ENCODE measurements at places on chromosomes 12 and 14.

DNA sequence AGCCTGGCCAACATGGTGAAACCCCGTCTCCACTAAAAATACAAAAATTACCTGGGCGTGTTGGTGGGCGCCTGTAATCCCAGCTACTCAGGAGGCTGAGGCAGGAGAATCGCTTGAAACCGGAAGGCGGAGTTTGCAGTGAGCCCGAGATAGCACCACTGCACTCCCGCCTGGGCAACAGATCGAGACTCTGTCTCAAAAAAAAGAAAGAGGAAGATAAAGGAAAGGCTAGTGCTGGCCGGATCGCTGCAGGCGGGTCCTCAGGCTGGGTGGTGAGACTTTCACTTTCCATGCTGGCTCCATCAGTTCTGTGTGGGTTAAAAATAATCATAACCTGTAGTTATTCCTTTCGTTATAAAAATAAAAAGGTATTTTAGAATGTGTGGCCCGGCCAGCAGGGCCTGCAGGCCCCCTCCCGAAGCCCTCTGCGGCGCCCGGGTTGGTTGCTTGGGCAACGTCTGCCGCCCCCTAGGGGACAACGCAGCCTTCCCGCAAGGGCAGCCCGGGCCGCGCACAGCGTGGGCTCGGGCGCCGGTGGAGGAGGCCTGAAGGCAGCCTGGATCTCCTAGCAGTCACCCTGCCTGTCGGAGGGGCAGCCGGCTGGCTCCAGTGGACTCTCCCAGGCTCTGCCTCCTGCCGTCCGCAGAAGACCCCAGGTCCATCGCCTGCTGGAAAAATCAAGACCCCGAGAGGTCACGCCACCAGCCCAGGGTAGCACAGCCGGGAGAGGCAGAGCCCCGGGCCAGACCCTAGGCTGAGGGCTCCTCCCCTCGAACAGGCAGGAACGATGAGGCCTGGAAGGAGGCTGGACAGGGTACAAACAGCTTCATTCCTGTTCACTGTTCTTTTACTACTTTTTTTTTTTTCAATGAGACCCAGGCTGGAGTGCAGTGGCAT lies 5.0 kb upstream of the SLC25A47 start:
- DNase-seq, result peak; percentile 57

DNA sequence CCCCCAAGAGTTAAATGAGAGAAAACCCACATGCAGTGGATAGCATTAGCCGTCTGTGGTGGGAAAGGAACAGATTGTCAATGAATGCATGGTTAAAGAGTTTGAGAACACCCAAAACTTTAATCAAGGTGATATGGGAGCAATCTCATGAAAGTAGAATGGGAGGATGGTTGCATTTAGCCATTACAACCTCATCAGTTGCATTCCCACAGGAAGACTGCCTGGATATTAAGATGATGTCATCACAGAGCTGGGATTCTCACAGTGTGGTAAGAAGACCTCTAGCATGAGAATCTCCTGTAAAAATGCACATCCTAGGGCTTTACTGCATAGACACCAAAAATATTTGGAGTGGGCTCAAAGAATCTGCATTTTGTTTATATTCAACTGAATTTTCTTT lies 284.9 kb downstream of the RGS6 start:
- DNase-seq, result no peak

- no peak for DNase-seq
These were observed 9.4 kb upstream of the STAC3 start for GRCh38 chr12:57260366-57260765.

GRCh38 chr14:50762001-50762930 lies 68.7 kb downstream of the NIN start:
- no peak for DNase-seq

DNA sequence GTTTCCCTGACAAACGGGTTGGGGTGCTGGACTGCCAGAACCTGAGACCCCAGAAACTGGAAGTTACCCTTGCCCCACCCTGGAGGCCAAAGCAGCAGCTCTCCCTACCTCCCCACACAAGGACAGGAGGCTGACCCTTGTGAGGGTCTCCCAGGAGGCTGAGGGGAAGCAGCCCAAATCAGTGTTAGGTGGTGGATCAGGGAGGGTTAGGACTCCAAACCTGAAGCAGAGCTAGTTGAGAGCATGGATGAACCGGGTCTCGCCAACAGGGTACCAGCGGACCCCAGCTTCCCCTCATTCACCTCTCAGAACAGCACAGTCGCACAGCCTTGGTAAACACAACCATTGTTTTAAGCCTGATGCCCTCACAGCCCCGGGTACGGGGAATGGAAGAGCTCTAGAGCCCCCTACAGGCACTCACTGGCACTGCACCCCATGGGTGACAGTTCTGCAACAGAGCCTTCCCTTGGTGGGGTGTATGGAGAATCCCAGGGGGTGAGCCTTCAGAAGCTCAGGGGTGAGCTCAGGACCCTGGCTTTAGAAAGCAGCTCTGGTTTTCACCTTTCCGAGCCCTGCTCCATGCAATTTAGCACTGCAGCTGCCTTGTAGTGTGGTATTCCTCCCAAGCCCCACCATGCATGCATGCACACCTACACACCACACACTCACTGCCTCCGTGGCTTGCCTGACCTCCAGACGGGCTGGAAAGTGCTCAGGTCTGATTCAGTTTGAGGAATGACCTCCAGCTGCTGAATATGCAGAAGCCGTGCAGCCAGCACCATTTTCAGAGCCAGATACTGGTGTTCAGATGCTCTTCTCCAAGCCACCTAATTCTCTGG lies 11.2 kb downstream of the ESRRB start:
- peak; percentile 19 for DNase-seq

- no peak for DNase-seq
These were observed at the start of gene B3GNT4 for GRCh38 chr12:122203301-122204166. Gene B3GNT4, plus strand, starts transcription at chr12:122203709. Its CDS starts 910 bp downstream, at chr12:122204619.

- no peak for DNase-seq
These were observed 2.0 kb downstream of the EMC9 start for GRCh38 chr14:24139272-24139934.

DNA sequence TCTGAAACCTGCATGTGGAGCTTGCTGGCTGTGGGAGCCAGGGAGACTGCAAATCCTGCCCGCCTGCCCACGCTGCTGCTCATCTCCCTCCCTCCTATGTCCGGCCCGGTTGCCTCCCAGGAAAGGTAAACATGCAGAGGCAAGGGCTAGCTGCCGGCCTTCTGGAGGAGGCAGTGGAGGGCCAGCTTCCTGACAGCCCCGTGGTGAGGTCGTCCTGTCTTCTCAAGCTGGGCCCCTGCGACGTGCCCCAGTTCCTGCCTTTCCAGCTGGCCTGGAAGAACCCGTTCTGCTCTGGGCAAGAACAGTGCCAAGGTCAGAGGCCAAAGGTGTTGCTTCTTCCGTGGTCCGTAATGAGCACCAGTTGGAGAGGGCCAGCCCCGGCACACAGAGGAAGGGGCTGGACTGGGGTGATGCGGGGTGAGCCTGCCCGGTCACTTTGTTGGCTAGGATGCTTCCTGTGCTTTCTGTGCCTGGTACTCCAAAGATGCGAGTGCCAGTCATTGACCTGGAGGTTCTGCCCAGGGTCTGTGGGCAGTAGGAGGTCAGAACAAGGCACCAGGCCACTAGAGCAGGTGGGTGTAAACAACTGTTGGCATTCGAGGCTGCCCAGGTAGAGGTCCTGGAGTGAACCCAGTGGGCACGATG lies 25.3 kb downstream of the TPCN1 start:
- DNase-seq, result no peak

GRCh38 chr14:104140463-104141331 lies 2.3 kb downstream of the KIF26A start:
- DNase-seq, result no peak

DNA sequence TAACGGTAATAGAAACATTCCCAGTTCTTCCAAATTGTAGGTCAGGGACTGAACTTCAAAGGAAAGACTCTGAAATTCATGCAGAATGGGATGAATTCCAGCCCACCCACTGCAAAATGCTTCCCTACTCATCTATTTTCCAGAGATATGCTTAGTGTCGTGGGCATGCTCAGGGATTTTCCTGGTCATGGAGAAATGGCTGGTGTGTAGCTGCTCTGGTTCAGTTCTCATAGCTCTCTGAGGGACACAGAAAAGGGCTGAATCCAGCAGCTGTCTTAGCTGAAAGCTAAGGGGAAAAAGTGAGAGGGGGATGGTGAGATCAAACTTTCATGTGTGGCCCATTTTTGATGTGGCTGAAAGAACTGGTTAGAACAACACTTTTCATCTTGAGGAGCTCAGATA lies 72.9 kb upstream of the KRAS start:
- DNase-seq, result no peak

- DNase-seq, result no peak
These were observed 144.2 kb downstream of the PAWR start for GRCh38 chr12:79546466-79547043.

- DNase-seq, result no peak
These were observed 61.7 kb upstream of the DDX11 start for GRCh38 chr12:31011746-31012566.

DNA sequence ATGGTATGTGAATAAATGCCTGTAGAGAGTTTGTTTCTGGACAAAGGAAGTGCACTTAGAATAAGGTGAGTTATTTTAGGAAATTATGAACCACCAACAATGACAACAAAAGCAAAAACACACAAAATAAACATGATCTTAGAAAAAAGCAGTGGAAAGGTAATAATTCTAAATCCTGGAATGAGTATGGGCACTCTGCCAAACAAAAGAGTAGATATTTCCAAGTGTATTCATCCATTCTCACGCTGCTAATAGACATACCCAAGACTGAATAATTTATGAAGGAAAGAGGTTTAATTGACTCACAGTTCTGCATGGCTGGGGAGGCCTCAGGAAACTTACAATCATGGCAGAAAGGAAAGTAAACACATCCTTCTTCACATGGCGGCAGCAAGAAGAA lies 269.3 kb upstream of the NPAS3 start:
- DNase-seq, result no peak

- DNase-seq, result no peak
These were observed 25.2 kb downstream of the PTPN11 start for GRCh38 chr12:112443916-112444315.

DNA sequence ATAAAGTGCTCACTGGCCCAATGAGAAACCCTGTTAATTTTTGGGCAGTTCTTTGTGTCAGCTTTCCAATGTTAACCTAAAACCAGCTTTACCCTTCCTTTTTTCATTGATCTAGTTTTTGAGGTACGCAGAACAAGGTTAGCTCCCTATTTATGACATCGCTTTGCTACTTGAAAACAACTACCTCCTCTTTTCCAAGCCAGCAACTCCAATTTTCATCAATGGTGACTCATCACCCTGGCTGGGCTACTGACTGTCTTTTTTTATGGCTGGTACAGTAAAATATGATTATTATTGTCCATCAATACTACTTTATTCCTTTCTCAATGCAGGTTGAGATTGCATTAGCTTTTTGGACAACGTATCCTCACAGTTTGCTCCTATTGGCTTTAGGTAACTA lies 22.5 kb upstream of the AKAP6 start:
- DNase-seq, result no peak

GRCh38 chr14:99538275-99538674 lies 57.1 kb downstream of the CCNK start:
- no peak for DNase-seq
